Sigmoid colon (tissue), 7 donors: ENCODE measurements at places on chromosomes 6 and 20. TPM values are rescaled to one million over a fixed set of nuclear protein-coding genes. Genes with fewer than 3 reads are reported as not detected.

DNA sequence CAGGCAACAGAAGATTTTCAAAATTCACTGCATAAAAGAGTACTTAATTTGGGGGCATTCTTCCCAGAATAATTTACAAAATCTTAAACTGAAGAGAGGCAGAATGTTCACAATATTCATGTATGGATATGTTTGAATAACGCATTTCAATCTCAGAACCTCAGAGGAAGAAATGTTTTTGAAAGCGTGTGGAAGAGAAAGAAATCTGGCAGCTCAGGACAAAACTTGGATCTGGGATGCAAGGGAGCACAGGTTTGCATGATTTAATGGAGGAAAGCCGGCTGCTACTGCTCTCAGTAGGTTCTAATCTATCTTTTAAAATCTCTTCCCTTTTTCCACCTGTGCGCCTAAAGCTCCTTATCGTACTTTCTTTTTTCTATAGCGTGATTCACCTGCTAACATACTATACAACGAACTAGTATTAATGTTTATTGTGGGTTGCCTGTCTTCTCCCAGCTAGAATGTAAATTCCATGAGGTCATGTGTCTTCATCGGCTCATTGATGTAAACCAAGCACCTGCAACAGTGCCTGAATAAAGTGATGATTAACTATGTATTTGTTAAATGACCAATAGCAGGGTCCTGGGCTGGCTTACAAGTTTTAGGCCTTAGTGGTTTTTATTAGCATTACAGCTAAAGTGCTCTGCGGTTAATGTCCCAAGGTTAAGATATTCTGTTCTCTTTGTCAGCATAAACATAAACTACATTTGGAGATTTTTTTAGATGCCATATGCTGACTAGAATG, 15.3 kb downstream of the PRL start:
- no peaks in the 10 kb centered on the region for H3K36me3 ChIP-seq
- no peaks in the 10 kb centered on the region for H3K4me1 ChIP-seq
- H3K4me3 ChIP-seq = no peak overlapping the region
- H3K27ac ChIP-seq = no peak overlapping the region

DNA sequence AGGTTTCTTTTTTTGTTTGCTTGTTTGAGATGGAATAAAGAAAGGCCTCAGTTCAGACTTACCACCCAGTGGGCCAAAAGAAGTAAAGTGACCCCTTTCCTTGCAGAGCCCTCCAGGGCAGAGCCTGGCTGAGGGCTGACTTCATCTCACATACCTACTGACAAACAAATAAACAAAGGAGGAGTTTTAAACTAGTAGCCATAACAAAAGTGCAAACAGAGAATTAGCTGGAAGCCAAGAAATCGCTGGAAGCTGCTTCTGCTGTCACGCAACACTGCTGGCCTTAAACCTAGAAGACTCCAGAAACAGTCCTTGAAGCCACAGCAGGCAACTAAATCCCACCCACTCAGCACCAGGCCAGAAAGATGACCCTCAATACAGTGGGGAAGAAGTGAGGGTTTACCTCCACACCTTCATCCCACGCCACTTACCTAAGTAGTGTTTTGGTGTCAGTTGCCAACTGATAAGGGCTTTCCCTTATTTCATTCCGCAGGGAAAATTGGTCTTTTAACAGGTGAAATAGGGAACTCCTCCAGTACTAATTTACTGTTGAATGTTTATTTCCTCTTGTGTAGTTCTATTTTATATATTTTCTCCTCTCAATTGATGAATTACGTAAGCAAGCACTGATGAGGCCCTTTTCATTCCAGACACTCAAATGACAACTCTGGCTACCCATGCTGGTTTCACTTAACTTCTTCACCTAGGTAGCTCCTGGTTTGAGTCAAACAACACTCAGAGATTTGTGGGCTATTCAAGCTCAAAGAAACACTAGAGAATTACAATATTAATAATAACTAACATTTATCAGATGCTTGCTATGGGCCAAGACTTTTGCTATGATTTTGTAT, 46.2 kb downstream of the EDN1 start:
- DNase-seq = no peak
- peaks cover under 1% of the 10 kb centered on the region for H3K4me1 ChIP-seq
- H3K27me3 ChIP-seq = no peaks in the 10 kb centered on the region
- no peak overlapping the region for H3K4me3 ChIP-seq
- H3K36me3 ChIP-seq = no peaks in the 10 kb centered on the region

DNA sequence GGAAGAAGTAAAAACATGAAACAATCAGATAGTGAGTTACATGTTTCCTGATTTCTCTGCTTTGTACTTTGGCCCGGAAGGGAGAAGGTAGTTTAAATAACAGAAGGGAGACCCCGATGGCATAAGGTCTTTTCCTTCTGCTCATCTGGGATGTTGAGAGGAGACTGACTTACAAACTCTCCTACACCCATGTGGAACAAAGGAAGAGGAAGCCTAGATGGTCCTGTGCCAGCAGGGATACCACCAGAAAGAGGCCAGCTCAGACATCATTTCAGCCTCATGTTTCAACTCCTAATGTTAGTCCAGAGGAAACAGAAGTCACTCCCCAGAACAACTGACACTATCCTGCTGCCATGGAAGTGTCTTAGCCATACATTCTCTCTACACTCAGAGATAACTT, 250.7 kb upstream of the NOX3 start:
- no peaks in the 10 kb centered on the region for H3K4me1 ChIP-seq
- H3K4me3 ChIP-seq = no peak overlapping the region
- H3K27me3 ChIP-seq = no peaks in the 10 kb centered on the region

- no peak overlapping the region for H3K27ac ChIP-seq
- no peaks in the 10 kb centered on the region for H3K27me3 ChIP-seq
- no peak for DNase-seq
- H3K4me3 ChIP-seq = no peak overlapping the region
- H3K36me3 ChIP-seq = no peaks in the 10 kb centered on the region
These were observed 35.0 kb downstream of the BTBD9 start for GRCh38 chr6:38604700-38605099.

DNA sequence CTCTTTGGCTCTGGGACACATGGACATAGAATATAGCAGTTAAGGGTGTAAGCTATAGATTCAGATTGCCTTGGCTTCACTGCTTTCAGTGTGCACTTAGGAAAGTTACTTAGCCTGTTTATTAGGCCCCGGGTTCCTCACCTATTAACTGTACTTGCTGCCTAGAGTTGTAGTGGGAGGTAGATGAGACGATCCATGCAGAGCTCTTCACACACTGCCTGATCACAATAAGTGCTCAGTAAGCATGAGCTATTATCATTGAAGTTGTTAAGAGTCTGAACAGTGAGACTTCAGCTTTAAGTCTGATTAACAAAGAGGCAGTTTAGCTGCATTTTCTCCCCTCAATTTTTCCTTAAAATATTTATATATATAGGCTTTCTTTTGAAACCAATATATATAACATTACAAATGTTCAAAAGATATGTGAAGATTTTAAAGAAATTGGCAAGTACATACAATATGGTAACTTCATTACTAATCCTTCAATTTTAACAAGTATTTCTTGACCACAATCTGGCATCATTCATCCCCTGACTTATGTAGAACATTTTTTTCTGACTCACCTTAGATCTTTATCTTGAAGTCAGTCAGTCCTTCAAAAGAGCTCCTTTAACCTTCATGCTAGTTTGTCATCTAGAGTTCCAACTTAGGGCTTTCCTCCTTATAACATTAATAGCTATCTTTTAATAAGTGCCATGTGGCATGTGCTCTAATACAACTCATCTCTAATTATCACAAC, 20.5 kb upstream of the SUPT3H start:
- no peaks in the 10 kb centered on the region for H3K4me1 ChIP-seq
- H3K27me3 ChIP-seq = no peaks in the 10 kb centered on the region
- H3K4me3 ChIP-seq = no peak overlapping the region
- no peak for DNase-seq
- H3K27ac ChIP-seq = no peak overlapping the region

- H3K4me3 ChIP-seq = no peak overlapping the region
- no peaks in the 10 kb centered on the region for H3K36me3 ChIP-seq
- no peaks in the 10 kb centered on the region for H3K4me1 ChIP-seq
- H3K27me3 ChIP-seq = no peaks in the 10 kb centered on the region
- no peak for DNase-seq
- no peak overlapping the region for H3K27ac ChIP-seq
These were observed 27.7 kb downstream of the PTGIS start for GRCh38 chr20:49540232-49540620.

DNA sequence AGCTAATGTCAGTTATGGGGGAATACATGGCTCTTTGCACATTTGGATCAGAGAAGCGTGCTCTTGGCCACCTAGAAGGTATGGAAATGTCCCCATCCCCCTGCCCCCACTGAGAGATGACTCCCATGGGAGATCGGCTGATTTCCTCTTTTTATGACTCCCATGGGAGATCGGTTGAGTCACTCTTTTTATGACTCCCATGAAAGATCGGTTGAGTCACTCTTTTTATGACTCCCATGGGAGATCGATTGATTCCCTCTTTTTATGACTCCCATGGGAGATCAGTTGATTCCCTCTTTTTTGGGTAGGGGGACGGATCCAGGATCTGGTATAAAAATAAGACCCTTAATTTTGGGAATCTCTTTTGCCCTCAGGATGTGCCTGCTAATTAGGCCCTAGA, 10.3 kb upstream of the TAAR9 start:
- no peaks in the 10 kb centered on the region for H3K27me3 ChIP-seq
- no peak for DNase-seq
- H3K4me3 ChIP-seq = no peak overlapping the region
- H3K27ac ChIP-seq = no peak overlapping the region
- no peaks in the 10 kb centered on the region for H3K36me3 ChIP-seq

- no peak overlapping the region for H3K4me3 ChIP-seq
- DNase-seq = no peak
- H3K4me1 ChIP-seq = no peaks in the 10 kb centered on the region
- H3K27me3 ChIP-seq = no peaks in the 10 kb centered on the region
These were observed 547.1 kb upstream of the ZNF337 start for GRCh38 chr20:26243731-26244130.

- H3K36me3 ChIP-seq = no peaks in the 10 kb centered on the region
- H3K27me3 ChIP-seq = peaks cover 5% of the 10 kb centered on the region
- H3K4me1 ChIP-seq = no peaks in the 10 kb centered on the region
- H3K27ac ChIP-seq = peak overlapping the region; percentile 40
These were observed 22.6 kb upstream of the RIN2 start for GRCh38 chr20:19735446-19735845.

DNA sequence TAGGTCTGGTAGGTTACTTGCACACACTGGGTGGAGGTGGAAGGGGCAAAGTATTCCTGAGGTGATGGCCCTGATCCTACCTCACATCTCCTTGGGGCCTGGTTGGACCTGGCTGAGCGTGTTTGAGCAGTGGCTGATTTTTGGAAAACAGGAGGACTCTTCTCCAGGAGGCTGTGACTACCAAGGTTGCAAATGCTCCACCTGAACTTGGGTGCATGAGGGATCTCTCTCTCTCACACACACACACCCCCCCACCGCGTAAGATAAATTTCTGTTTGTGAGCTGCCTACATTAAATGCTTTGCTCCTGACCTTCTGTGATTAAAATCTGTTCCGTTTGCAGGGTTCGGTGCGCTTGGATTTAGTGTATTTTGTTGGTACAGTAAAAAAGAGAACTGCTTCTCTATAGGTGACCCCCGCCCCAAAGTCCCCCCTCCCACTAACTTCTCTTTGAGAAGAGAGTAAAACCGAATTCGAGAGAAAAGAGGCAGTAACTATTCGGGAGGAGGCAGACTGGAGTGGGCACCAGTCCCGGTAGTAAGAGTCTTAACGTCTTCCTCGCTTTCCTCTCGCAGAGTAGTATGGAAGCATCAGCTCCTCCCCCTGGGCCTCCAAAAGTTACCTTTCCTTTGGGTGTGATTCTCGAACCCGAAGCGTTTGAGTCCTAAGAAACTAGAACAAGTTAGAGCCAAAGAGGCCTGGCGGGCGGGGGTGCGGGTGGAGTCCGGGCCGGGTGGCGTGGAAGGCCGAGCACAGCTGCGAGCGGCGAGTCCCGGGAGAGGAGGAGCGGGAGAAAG, 585 bp upstream of the DSE start:
- H3K36me3 ChIP-seq = no peaks in the 10 kb centered on the region
- peak overlapping the region; percentile 75 for H3K4me3 ChIP-seq
- H3K4me1 ChIP-seq = peaks cover 5% of the 10 kb centered on the region
- H3K27ac ChIP-seq = peak overlapping the region; percentile 93
- H3K27me3 ChIP-seq = no peaks in the 10 kb centered on the region

- DNase-seq = no peak
- H3K27me3 ChIP-seq = no peaks in the 10 kb centered on the region
- no peak overlapping the region for H3K27ac ChIP-seq
- no peaks in the 10 kb centered on the region for H3K36me3 ChIP-seq
- no peak overlapping the region for H3K4me3 ChIP-seq
- peaks cover 7% of the 10 kb centered on the region for H3K4me1 ChIP-seq
These were observed 30.9 kb upstream of the SERPINB9 start for GRCh38 chr6:2934057-2934456.

GRCh38 chr6:166612471-166612881, 14.6 kb downstream of the RPS6KA2 start:
- peaks cover 48% of the 10 kb centered on the region for H3K4me1 ChIP-seq
- no peaks in the 10 kb centered on the region for H3K36me3 ChIP-seq
- H3K4me3 ChIP-seq = no peak overlapping the region
- H3K27me3 ChIP-seq = no peaks in the 10 kb centered on the region
- H3K27ac ChIP-seq = no peak overlapping the region
- DNase-seq = no peak

DNA sequence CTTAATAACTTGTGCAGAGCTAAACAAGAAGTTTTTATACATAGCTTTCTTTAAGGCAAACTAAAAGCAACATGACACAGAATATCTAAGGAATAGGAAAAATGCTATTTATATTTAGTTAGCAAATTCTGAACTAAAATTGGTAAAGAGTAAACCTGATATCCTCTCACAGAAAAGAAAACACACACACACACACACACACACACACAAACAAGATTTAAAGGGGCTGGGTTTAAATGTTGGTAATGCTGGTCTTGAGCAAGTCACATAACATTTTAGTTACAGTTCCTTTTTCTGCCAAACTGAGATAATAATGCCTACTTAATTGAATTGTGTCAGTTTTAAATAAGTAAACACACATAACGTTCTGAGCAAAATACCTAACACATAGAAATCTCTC, 1.6 kb downstream of the TRDN start:
- no peak for DNase-seq
- H3K4me1 ChIP-seq = no peaks in the 10 kb centered on the region
- H3K36me3 ChIP-seq = no peaks in the 10 kb centered on the region
- H3K27me3 ChIP-seq = no peaks in the 10 kb centered on the region
- no peak overlapping the region for H3K27ac ChIP-seq

DNA sequence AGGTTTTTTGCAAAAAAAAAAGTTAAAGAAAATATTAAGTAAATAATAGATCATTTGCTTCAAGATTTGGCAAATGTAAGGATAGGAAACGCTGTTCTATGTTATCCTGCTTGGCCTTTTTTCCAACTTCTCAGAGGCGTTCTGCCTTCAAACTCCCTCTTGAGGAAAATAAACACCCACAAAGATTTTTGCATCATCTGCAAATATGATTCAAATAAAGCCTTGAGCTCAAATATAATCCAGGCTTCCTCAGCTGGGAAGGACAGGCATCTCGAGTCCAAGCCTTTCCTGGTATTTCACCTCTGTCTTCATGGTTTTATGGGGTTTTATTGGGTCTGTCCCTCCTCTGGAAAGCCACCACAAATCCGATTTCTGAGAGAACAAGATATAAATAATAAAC, 67.7 kb upstream of the PTPN1 start:
- H3K27ac ChIP-seq = no peak overlapping the region
- DNase-seq = no peak
- H3K36me3 ChIP-seq = no peaks in the 10 kb centered on the region
- no peaks in the 10 kb centered on the region for H3K4me1 ChIP-seq
- H3K4me3 ChIP-seq = no peak overlapping the region
- H3K27me3 ChIP-seq = no peaks in the 10 kb centered on the region

Gene SLC22A2
- total RNA-seq = 0.27 TPM

Gene GRM1
- not detected for total RNA-seq

Gene TREML2
- total RNA-seq = not detected

Gene NKAPL
- total RNA-seq = 2.6 TPM

Gene ELOVL2
- total RNA-seq = 0.41 TPM

Gene BANF2
- total RNA-seq = not detected

Gene PRKN
- 10.7 TPM for total RNA-seq

Gene TPBG
- total RNA-seq = 6.1 TPM

Gene WDR46
- total RNA-seq = 28.2 TPM
